ENCODE measurements at places on chromosomes 2 and 18. TPM values are rescaled to one million over a fixed set of nuclear protein-coding genes. Genes with fewer than 3 reads are reported as not detected.

Gene OR6B2
- total RNA-seq, result not detected

Gene IL36RN
- not detected for total RNA-seq

Gene SLC39A10
- total RNA-seq, result 34.1 TPM

Gene ADGRF3
- total RNA-seq, result under 0.01 TPM

Gene UGT1A3
- not detected for total RNA-seq

Gene SMYD1
- total RNA-seq, result not detected

Measured in hair follicle dermal papilla cell (primary cell).